ENCODE measurements at places on chromosomes 6 and 20.
A peak's percentile ranks its signal among the peaks of the same experiment; 100 is the strongest.

GRCh38 chr6:135018052-135018451, 36.6 kb downstream of the HBS1L start:
- no peak for DNase-seq

GRCh38 chr6:2810092-2810671, 31.5 kb downstream of the SERPINB1 start:
- peak; percentile 36 for DNase-seq

DNA sequence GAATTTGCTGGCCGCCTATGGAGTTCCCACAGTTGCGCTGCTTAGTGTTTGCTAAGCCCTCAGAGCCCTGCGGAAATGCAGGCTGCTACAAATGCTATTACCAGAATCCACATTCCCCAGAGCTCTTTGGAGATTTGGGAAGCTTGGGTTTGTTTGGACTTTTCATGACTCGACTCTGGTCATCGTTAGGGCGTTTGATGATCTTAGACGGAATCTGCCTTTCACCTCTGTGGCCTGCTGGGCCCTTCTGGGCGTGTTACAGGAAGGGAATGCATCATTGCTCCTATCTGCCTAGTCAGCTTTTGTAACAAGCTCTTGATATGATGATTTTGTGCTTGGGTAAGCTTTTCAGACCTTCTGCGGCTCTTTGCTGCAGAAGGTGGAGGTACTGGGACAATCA, 50.8 kb downstream of the EYA2 start:
- DNase-seq = no peak

- DNase-seq = no peak
These were observed 29.7 kb upstream of the UFL1 start for GRCh38 chr6:96491926-96492325.

DNA sequence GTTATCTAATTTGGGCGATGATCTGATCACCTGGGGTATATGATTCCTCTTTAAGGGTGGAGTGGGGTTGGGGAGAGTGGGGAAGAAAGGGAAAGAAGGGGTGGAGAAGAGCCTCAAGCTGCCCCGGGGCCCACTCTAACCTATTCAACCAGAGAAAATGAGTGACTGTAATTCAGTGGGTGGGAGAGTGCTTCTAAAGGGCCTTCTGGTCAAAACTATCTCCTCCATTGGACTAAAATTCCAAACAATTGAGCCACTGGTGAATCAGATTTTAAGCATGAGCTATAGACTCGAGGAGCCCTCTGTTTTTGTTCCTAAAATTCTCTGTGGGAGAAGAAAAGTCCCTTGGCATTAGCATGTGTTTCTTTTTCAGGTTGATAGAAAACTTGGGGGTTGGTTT, 296.8 kb downstream of the CLIC5 start:
- DNase-seq = no peak

- peak; percentile 31 for DNase-seq
These were observed 1.7 kb downstream of the SNX21 start for GRCh38 chr20:45835329-45835765.

- DNase-seq = no peak
These were observed 316.6 kb downstream of the CDKAL1 start for GRCh38 chr6:20850686-20851416.

DNA sequence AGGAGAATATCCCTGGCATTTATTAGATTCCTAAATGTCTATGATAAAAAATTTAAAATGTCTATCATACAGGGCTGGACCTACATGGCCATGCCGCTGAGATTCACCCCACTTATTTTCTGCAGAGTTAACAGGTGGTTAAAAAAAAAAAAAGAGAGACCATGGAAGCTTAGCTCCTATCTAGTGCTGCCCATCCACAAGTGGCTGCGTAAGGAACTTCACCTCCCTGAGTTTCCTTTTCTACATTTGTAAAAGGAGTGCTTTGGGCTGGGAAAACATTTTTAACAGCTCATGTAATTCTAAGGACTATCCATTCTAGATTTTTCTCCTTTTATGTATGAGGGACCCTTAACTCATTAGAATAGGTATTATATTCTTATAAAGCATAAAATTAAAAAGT, 534.1 kb downstream of the MMUT start:
- DNase-seq = no peak

- no peak for DNase-seq
These were observed 124.3 kb upstream of the MLIP start for GRCh38 chr6:53986721-53987521.

DNA sequence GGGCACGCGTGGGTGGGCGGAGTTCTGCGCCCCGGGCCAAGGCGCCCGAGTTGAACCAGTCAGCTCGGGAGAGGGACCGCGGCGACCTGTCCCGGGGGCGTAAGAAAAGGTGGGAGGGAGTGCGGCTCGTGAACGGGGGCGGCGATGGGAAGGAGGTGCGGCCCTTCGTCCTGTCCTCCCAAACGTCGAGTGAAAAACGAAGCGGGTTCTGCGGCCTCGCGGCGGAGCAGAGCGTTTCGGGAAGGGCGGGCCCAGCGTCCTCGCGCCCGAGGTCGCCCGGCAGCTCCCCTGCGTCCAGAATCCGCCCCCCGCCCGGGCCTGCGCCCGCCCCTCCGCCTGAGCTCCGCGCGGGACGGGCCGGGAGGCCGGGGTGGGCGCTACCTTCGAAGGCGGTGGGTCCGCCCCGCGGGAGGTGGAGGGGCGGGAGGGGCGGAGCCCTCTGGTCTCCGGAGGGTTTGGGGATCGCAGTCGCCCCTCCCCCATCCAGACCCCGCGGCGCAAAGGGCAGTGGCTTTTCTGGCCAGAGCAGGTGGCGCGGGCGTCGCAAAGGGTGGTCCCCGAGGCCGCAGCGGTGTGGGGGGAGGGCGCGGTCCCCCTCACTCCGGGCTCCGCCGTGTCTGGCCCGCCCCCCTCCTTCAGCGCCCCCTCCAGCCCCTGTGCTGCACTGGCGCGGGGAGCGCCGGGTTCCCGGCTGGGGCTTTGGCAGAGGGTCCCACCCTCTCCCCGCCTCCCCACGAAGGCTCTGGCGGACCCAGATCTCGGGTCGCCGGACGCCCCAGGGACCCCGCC, 838 bp downstream of the STMN3 start:
- no peak for DNase-seq

DNA sequence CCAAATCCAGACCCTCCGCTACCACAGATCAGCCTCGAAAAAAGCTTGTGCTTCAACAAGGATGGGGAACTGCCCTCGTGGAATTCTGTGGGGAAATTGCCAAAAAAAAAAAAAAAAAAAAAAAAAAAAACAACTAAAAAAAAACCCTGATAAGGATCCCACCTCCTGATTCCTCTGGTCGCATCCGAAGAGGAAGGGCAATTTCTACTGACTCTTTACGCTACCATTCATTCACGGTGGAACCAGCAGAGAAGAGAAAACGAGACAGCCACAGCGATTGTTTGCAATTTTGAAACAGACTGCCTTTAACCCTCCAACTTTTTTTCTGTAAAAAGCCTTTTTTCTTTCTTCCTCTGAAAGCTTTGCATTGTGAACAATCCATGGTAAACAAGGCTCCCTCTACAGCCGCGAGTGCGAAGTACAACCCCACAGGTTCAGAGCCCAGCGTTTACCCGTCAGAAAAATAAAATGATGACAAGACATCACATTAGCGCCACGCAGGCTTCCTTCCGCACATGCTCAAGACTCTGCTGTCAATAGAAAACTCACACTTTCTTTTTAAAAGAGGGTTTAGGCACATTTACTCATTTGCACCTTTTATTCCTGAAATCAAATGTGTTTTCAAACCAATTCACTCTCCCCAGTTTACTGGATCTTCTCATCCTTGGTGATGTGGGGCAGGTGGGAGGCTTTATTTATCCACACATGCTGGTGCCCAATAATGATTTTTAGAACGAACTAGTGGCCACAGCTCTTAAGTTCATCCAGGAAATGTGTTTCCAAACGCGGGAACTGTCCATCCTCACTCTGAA, 100.0 kb downstream of the NOL4L start:
- peak; percentile 66 for DNase-seq

DNA sequence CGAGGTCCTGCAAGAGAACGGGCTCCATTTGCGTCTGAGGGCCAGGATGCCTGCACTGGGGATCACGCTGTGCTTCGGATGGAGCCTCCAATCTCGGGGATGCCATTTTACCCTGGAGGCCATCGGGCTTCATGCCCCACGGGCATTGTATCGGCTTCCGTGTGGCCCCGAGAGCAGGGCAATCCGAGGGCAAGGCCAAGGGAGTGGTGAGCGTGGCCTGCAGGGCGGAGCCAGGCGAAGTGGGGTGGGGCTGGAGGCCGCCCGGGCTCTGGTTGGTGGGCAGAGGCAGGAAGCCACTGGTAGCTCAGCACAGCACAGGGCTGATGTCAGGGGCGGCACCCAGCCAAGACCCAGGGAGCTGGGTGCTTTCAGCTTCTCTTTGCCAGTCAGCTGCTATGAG, 57.5 kb upstream of the BHLHE23 start:
- no peak for DNase-seq

DNA sequence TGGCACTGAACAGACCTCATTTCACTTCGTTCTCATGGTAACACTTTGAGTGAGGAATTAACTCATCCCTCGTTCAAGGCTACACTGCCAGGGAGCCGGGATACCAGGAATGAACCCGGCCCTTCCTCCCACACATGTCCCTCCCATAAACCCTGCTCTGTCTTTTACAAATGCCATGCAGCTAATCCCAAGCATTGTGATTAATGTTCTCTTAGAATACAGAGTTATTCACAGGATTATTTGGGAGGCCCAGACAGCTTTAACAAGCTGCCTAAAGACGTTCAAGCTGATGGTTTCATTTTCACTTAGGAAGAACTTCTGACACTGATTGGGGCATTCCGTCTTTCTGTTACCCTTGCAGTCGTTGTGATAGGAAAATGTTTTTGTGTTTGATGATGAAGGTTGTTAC, 42.5 kb upstream of the CD83 start:
- DNase-seq = peak; percentile 65

DNA sequence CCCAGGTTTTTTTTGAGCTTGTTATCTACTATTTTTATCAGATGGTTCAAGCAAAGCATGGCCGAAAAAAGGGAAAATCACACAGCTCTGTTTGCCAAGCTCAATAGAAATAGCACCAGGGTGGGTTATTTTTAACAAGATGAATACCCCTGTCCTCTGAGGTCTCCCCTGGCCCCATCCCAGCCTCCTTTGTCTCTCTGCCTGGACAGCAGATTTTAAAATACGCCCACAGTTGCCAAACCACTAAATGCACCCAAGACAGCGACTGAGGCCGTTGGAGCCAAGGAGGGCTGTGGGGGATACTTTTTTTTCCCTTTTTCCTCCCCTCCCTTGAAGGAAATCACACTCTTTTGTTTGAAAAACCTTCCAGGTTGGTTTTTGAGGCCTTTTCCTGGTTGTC, 106.6 kb downstream of the VEGFA start:
- DNase-seq = no peak

- DNase-seq = no peak
These were observed 470.2 kb upstream of the BTBD3 start for GRCh38 chr20:11447371-11448100.

GRCh38 chr6:84796343-84796742, 31.9 kb upstream of the TBX18 start:
- DNase-seq = no peak

- no peak for DNase-seq
These were observed 55.1 kb downstream of the IL20RA start for GRCh38 chr6:136989571-136990241.

DNA sequence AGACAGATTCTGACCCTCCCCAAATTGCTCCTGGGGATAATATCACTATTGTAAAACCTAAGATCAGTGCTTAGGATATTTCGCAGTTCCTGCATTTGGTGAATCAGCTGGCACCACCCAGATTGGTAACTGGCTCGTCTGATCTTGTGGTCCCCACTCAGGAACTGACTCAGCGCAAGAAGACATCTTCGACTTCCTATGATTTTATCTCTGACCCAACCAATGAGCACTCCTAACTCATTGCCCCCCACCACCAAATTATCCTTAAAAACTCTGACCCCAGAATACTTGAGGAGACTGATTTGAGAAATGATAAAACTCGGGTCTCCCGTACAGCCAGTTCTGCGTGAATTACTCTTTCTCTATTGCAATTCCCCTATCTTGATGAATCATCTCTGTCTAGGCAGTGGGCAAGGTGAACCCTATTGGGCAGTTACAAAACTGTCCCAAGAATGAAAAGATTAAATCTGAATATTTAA, 55.7 kb upstream of the PRND start:
- peak; percentile 88 for DNase-seq

Data from CD14-positive monocyte (primary cell).